Inflammatory macrophage treated with lipopolysaccharide for 1 hour (primary cell): ENCODE measurements at places on chromosomes 6 and 20.

DNA sequence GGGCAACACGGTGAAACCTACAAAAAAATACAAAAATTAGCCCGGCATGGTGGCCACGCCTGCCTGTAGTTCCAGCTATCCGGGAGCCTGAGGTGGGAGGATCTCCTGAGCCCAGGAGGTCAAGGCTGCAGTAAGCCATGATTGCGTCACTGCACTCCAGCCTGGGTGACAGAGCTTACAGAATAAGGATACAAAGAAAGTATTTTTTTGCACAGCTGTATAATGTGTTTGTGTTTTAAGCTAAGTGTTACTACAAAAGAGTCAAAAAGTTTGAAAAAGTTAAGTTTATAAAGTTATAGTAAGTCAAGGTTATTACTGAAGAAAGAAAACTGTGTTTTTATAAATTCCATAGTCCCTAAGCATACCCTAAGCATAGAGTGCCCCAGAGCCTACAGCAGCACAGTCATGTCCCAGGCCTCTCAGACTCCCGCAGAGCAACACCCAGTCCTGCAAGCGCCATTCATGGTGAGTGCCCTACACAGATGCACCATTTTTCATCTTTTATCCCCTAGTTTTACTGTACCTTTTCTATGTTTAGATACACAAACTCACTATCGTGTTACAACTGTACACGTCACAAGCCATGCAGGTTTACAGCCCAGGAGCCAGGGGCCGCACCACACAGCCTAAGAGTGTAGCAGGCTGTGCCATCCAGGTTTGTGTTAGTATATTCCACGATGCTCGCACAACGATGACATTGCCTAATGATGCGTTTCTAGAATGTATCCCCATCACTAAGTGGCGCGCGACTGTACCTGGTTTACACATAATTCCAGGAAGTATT is 22.4 kb downstream of the TAF4 start:
- DNase-seq = no peak

DNA sequence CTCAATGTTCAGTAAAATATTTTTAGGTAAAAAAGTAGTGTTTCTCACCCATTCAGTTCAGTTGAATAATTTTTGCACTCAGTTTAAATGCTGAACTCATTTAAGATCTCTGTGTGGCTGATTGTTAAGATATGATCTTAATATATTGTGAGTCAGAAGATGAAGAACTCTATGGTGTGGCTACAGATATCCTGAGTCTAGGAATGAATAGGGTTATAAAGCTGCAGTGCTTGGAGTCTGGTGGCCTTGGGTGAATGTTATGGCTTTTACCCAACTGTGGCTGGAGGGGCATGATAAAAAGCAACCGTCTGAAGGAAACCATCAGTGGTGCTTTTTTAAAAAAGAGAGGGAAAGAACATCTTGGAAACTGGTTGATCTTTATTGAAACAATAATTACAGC is 65.9 kb downstream of the CCN2 start:
- no peak for DNase-seq

DNA sequence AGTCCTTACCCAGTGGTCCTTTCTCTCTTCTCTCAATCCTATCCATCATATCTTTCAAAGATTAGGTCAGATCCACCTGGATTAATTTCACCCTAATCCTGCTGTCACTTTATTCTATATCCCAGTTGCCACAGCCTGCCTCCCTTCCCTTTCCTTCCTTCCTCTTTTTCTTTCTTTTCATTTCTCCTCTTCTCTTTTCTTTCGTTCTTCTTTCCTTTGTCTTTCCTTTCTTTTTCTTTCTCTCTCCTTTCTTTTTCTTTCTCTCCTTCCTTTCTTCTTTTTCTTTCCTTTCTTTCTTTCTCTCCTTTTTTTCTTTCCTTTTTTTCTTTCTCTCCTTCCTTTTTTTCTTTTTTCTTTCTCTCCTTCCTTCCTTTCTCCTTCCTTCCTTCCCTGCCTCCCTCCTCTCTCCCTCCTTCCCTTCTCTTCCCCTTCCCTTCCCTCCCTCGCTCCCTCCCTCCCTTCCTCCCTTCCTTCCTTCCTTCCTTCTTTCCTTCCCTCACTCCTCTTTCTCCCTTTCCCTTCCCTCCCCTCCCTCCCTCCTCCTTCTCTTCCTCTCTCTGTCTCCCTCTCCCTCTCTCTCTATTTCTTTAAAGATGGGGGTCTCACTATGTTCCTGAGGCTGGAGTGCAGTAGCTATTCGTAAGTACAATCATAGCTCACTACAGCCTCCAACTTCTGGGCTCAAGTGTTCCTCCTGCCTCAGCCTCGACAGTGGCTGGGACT is 15.1 kb upstream of the RPN2 start:
- DNase-seq = no peak

GRCh38 chr20:53343448-53343847 is 250.2 kb downstream of the ZNF217 start:
- DNase-seq = no peak

DNA sequence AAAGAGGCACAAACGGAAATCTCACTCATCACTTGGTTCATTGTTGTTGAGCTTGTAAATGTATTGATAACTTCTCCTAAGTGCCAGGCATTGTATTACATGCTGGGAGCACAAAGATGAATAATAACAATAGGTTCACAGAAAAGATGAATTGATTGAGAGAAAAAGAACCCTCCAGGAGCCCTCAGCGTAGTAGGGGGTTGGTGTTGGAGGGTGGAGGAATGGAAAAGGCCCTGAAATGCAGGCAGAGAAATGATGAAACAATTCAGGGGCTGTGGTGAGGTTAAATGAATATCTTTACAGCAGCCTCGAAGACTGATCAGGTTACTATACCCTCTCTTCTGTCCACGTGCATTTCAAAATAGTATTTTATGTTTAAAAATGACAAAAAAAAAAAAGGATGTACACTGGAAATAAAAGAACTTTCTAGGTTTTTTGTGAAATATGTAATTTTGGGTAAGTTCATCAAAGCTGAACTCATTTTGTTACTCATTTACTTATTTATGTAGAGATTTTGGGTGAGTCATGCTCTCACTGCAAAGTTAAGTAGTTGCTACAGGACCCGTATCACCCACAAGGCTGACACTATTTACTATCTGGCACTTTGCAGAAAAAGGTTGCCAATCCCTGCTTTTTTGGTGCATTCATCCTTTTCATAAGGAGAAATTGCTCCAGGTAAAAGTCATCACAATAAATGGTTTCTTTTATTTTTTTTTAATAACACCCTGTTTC is 277.3 kb downstream of the ZNF217 start:
- DNase-seq = no peak

DNA sequence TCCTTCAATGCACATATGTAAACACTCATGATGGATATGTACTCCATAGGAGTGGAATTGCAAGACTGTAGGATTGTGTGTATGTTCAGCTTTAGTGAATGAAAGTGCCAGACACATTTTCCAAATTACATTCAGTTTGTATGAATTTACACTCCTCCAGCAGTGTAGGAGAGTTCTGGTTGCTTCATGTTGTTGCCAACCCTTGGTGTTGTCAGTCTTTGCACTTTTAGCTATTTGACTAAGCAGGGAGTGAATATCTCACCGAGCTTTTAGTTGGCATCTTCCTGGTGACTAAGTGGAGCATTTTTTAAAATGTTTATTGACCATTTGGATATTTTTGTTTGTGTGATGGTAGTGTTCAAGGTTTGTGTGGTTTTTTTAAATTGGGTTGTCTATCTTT is 23.9 kb downstream of the NKX2-4 start:
- no peak for DNase-seq
